ENCODE measurements at places on chromosomes 1 and 21.

GRCh38 chr21:45768011-45768739 lies 124.7 kb downstream of the PCBP3 start:
- no peak for DNase-seq

GRCh38 chr1:167529829-167530474 lies 11.6 kb upstream of the CD247 start:
- DNase-seq, result no peak

DNA sequence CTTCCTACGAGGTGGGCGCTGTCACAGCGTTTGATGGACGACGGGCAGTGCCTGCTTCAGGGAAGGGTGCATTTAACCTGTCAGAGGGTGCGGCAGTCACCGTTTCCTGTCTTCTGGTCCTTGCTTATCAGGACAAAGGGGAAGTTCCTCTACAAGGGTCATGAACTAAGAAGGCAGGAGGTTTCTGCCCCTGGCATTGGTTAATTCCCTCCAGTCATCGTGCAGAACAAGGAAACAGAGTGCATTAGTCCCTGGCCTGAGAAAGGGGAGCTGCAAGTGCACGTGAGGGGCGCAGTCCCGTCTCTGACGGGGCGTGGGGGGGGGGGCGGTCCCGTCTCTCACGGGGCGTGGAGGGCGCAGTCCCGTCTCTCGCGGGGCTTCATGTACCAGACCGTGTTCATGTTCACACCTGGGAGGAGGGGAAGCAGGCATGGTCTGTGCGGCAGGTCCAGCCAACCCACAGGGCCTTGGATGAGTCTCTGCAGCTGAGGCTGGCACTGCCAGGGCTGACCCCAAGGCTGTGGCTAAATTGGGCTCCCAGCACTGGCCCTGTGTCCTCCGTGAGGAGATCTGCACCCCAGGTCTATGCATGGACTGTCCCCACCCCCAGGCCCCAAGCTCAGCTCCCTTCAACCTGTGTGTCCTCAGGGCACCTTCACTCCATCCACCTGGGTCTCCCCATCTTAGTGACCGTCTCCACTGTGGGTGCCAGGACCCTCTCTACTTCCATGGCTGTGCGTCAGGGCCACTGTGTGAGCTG lies 89.2 kb upstream of the COL6A1 start:
- no peak for DNase-seq

- DNase-seq, result no peak
These were observed 5.7 kb upstream of the TNFRSF8 start for GRCh38 chr1:12057382-12057781.

DNA sequence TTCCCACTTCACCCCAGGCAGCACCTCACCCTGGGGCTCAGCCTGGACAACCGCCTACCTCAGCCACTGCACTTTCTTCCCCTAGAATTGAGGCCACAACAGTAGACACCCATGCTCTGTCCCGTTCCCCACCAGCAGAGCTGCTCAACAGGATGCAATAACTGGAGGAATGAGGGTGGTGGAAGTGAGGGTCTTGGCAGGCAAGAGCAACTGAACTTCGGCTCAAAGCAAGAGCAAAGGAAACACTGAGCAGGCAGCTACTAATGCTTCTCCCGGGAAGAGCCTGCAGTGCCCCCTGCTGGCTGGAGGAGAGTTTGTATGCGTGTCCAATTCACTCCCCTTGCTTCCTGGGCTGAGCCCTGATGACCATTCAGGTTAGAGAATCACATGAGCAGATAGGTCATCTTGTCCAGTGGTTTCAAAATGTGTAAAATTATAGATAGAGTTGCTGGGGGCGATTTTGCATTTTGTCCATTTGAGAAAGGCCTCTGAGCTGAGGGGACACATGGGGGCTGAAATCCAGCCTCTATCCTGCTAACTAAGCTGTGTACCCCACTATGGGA lies 13.9 kb downstream of the NT5C1A start:
- DNase-seq, result peak; percentile 39

DNA sequence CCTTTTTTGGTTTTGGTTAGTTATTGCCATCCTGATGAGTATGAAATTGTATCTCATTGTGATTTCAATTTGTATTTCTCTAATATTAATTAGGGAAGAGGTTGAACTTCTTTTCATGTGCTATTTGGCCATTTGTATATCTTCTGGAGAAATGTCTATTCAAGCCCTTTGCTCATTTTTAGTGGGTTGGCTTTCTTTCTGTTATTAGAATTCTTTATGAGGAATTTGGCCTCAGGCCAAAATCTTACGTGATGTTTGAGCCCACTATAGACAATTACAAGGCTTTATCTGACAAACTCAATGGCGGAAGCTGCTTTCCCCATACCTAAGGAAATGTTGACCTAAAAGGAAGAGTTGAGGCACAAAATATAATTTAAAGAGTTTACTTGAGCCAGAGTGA lies 32.9 kb downstream of the IVNS1ABP start:
- no peak for DNase-seq
